Forelimb muscle (tissue), 1 donor: ENCODE measurements at places on chromosomes 6 and 20. TPM values are rescaled to one million over a fixed set of nuclear protein-coding genes. Genes with fewer than 3 reads are reported as not detected.

Gene NHSL1
- polyA plus RNA-seq: 23.6 TPM

Gene ZSCAN16
- 4.0 TPM for polyA plus RNA-seq

Gene ZNF831
- 0.20 TPM for polyA plus RNA-seq

Gene HTR1E
- not detected for polyA plus RNA-seq

Gene CFAP61
- polyA plus RNA-seq: 6.1 TPM

Gene ADGB
- polyA plus RNA-seq: not detected

DNA sequence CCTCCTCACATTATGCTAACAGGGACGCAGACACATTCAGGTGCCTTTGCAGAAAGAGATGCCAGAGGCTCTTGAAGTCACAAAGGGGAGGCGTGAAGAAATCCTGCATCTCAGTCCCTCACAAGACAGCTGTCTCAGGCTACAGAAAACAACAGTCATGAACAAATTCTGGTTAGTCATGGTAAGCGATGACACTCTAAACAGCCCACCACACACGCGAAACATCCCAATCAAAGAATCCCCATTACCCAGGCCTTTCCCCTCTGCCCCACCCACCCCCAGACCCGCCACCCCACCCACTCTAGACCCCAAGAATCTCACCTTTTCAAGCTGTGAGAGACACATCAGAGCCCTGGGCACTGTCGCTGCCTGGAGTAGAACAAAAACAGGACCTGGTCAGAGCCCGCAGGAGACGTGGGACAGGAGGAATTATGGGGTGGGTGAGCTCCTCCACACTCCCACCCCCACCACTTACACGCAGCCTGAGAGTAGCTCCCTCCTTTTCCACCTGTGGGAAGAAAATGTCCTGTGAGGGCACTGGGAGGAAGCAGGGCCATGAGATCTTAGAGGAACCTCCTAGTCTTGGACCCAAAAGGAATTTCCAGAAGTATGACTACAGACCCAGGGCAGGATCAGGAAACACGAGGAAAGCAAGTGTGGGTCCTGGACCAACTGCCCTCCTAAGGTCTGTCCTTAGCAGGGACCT is 2.7 kb downstream of the HLA-B start:
- no peak for DNase-seq

- DNase-seq: no peak
Measured at GRCh38 chr6:63295553-63296194, 24.1 kb downstream of the LGSN start.

DNA sequence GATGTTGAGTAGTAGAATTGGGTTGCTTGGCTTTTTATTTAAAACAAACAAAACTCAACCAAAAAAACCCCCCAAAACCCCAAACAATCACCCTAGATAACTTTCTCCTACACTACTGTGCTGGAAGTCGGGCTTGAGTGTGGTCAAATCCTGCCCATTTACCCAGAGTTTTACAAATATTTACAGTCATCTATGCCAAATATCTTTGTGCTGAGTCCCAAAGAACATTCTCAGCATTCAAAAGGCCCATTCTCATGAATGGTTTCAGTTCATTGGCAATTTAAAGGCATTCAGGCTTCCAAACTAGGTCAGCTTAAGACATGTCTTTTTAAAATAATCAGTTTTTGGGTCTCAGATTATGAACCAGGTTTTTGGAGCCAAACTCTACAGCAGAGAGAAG is 1.8 kb downstream of the RNF144B start:
- no peak for DNase-seq

DNA sequence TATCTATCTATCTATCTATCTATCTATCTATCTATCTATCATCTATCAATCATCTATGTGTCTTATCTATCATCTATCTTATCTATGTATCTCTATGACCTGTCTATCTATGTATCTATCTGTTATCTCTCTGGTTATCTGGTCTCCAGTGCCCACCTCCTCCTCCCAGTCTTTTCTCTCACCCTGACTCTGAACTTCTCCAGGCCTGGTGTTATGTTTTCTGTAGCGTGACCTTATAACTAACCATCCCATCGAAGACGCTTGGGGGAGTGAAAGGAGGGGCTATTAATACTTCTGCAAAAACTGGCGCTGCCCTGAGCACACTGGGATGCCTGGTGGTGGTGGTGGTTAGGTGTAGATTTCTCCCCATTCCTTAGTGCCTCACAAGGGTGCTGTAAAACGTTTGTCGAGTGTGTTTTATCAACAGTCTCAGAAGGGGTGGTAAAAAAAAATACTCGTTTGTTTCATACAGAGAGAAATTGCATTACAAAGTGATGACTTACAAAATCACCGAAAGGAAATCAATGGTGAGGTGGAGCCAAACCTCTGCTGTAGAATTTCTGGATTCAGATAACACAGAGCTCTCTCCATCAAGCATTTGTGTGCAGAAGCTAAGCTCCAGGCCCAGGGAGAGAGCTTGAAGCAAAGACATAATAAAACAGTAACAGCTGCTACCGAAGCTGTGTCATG is 156.2 kb downstream of the BCAS1 start:
- DNase-seq: no peak

DNA sequence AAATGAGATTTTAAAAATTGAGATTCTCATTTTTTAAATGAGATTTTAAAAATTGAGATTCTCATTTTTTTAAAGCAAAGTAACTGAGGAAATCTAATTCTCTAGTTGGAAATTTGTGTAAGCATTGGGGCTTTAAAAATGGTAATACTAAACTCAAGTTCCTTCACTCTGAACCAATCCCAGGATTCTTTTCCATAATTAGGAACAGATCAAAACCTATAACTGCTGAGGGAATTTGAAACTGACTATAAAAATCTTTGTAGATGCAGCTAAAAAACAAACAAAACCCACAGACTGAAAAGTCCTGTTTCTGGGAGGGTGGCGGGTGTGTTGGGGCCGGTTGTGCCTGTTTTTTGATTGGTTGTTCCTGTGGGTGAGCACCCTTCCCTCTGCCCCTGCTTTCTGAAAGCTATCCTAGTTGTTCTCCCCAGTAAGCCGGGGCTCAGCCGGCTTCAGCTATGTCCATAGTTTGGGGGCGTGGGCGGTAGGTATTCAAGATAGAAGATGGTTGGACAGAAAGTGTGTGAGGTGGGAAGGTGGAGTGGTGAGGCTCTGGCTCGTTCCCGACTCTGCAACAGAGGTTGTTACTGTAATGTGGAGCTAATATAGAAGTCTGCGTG is 49.3 kb downstream of the GFRA4 start:
- no peak for DNase-seq

GRCh38 chr20:57890202-57890800 is 180.5 kb upstream of the PMEPA1 start:
- no peak for DNase-seq

DNA sequence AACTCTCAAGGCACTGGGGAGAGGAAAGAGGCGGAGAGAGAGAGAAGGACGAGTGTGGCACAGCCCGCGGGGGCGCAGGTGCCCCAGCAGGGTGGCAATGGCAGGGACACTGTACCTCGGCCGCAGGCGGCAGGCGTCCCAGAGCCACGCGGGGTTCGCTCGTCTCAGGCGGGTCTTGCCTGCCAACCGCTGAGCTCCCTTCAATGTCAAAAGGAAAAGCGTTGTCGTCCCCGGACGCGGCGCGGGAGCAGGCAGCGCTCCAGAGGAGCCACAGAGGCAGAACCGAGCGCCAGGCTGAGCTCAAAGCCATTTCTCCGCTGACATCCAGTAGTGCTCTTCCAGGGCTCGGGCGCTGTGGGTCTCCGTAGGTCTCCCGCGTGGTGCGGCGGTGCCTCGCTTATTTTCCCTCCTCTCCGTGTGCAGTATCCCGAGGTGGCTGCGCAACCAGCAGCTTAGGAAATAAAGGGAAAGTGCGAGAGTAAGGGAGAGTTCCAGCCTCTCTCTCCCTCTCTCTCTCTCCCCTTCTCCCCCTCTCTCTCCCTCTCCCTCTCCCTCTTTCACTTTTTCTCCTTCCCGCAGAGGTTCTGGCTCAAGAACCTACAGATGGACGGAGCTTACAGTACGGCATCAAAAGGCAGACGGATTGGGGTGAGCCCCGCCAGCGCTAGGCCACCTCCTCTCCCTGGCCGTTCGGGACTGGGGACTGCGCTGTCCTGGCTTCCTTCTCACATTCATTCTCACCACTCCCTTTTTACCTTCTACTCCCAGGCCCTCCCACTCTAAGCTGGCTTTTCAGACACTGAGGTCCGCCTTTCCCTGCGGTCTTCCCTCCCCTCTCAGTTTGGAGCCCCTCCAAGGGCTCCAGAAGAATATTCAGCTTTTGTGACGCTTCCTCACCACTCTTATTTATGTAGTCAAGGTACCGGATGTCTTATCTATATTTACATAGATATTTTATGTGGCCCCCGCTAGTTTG is at the start of gene LAMA4:
Gene LAMA4 (minus strand): TSS at position 727 of the 976 bp plus-strand sequence. CDS start 417 bp downstream, at position 310.
- DNase-seq: no peak

GRCh38 chr20:45128099-45128498 is 3.8 kb upstream of the WFDC12 start:
- no peak for DNase-seq

- no peak for DNase-seq
Measured at GRCh38 chr6:137949686-137950390, 82.8 kb downstream of the TNFAIP3 start.

DNA sequence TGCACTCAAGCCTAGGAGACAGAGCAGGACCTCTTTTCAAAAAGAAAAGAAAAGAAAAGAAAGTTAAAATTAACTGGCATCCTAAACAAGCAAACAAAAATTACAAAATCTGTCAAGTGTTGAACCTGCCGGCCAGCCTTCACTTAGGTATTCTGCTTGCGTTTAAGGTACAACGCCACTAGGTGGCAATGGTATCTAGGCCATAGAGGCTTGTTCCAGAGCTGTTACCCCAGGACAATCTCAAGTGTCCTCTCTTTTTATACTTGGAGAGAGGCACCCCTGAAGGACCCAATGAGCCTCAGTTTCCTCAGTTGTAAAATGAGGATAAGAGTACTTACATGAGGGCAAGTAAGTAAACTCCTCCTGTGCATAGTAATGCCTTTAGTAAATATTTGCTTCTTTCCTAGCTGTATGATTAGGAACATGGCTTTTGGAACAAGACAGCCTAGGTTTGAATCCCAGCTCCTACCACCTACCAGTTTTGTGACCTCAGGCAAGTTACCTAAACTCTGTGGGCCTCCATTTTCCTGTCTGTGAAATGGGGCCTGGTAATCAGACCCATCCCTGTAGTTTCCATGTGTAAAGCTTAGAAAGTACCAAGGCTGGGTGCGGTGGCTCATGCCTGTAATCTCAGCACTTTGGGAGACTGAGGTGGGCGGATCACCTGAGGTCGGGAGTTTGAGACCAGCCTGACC is 5.8 kb upstream of the PACSIN1 start:
- peak; percentile 9 for DNase-seq

DNA sequence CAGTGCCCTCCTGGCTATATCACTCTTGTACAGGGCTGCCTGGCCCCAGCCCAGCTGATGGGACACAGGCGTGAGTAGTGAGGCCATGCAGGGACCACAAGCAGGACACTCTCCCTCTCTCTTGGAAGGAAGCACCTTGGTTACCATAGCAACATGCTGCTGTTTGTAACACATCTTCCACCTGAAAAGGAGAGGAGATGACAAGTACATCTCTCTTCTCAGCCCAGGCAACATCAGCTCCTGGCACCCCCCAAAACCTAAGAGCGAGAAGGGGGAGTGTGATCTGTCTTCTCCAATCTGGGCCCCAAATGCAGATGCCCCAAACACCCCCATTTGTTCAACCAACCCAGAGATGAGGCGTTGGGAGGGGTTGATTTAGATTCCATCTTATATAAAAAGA is 49.9 kb downstream of the KCNB1 start:
- DNase-seq: no peak

DNA sequence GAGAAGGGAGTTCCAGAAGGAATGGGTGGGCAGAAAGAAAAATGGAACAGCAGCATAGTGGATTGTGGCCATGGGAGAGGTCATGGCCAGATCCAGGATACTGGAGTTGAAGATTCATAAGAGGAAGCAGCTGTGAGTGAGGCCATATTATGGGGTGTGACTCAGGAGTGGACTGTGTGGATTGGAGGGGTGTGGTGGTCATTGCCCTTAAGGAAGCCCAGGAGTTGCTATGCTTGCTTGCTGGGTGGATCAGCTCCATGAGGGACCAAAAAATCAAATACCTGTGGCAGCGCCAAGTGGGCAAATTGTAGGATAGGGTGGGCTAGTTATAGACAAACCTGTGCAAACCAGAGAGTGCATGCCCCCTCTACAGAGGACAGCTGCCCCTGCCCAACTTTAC is 18.3 kb downstream of the LRRC1 start:
- no peak for DNase-seq

- DNase-seq: no peak
Measured at GRCh38 chr20:1489325-1489724, 1.9 kb downstream of the SIRPB2 start.

DNA sequence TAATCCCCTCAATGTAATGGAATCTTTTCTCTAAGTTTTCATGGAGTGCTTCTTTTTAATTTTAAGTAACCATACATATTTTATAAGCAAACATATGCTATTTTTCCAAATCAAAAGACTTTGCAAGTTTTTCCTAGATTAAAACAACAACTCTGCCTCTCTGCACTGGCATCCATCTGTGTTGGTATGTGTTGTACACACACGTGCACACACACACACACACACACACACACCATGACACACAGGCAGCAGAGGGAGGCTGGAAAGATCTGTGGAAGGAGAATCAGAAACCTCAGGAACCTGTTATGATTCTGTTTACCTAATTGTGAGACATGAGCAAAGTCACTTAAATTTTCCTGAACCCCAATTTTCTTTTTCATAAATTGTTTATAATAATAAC is 295.0 kb upstream of the PRDM1 start:
- DNase-seq: no peak

GRCh38 chr6:90835596-90836212 is 248.8 kb upstream of the MAP3K7 start:
- DNase-seq: no peak
